ENCODE measurements at places on chromosomes 5 and 9.

DNA sequence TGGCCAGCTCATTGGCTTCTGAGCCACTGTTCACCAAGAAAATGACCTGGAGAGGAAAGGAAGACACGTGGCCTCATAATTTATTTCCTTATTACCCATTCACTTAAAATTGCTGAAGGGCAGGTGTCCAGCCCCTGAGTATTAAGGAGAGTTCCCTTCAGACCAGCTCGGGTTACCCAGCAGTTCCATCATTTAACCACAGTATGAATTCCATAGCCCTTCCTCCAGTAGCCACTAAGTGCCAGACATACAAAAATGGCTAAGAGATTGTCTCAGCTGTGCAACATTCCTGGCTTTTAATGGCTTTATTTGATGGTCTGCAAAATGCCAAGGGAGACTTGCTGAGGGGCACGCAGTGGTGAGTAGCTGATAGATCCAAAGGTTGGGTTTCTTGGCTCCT lies 12.5 kb downstream of the AGXT2 start:
- H3K4me3 ChIP-seq, result no peak overlapping the region
- no peak overlapping the region for H3K27ac ChIP-seq
- H3K36me3 ChIP-seq, result no peaks in the 10 kb centered on the region
- no peak for DNase-seq
- peaks cover 4% of the 10 kb centered on the region for H3K27me3 ChIP-seq
- no peaks in the 10 kb centered on the region for H3K4me1 ChIP-seq

DNA sequence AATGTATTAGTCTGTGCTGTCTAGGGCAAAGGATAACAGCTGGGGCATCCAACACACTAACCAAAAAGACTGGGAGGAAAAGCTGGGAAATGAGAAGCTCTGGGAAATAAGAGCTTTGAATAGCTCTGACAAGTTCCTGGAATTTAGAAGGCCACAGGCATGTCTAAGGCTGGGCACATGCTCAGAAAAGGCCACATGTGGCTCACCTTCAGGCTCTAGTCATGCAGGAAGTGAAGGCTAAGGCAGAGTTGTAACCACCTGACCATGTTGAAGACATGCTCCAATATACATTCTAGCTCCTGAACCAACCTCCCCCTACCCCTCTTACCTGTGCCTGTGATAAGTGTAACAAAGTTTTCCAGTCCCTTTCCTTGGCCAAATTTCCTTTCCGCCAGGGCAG lies 31.7 kb downstream of the CLTA start:
- H3K36me3 ChIP-seq, result peaks cover 79% of the 10 kb centered on the region
- H3K27ac ChIP-seq, result no peak overlapping the region
- H3K4me3 ChIP-seq, result no peak overlapping the region
- no peak for DNase-seq

- H3K4me3 ChIP-seq, result no peak overlapping the region
- no peak overlapping the region for H3K27ac ChIP-seq
- H3K27me3 ChIP-seq, result no peaks in the 10 kb centered on the region
- H3K4me1 ChIP-seq, result no peaks in the 10 kb centered on the region
- no peak for DNase-seq
- peaks cover 65% of the 10 kb centered on the region for H3K36me3 ChIP-seq
These were observed 15.3 kb upstream of the F2RL2 start for GRCh38 chr5:76638479-76638878.

- H3K4me3 ChIP-seq, result peak overlapping the region; percentile 64
- no peaks in the 10 kb centered on the region for H3K27me3 ChIP-seq
- no peak overlapping the region for H3K27ac ChIP-seq
- peak; percentile 54 for DNase-seq
- peaks cover 16% of the 10 kb centered on the region for H3K4me1 ChIP-seq
These were observed 1.3 kb downstream of the MOB3B start for GRCh38 chr9:27528076-27528885.

- H3K4me3 ChIP-seq, result no peak overlapping the region
- no peak for DNase-seq
- peaks cover 3% of the 10 kb centered on the region for H3K36me3 ChIP-seq
- no peaks in the 10 kb centered on the region for H3K27me3 ChIP-seq
These were observed 33.4 kb downstream of the ACER2 start for GRCh38 chr9:19442240-19442639.

DNA sequence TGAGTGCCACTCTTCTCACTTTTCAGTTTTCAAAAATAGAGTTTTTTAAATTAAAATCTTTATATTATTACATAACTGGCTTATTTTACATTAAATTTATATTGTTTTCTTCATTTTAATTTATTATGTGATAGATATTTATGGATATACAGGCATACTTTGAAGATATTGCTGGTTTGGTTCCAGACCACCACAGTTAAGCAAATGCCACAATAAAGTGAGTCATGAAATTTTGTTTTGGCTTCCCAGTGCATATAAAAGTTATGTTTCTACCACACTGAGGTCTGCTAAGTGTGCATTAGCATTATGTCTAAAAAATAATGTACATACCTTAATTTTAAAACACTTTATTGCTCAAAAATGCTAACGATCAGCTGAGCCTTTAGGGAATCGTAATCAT lies 47.4 kb downstream of the NDUFS4 start:
- H3K27me3 ChIP-seq, result no peaks in the 10 kb centered on the region
- H3K27ac ChIP-seq, result no peak overlapping the region
- no peaks in the 10 kb centered on the region for H3K4me1 ChIP-seq
- H3K36me3 ChIP-seq, result peaks cover 25% of the 10 kb centered on the region

DNA sequence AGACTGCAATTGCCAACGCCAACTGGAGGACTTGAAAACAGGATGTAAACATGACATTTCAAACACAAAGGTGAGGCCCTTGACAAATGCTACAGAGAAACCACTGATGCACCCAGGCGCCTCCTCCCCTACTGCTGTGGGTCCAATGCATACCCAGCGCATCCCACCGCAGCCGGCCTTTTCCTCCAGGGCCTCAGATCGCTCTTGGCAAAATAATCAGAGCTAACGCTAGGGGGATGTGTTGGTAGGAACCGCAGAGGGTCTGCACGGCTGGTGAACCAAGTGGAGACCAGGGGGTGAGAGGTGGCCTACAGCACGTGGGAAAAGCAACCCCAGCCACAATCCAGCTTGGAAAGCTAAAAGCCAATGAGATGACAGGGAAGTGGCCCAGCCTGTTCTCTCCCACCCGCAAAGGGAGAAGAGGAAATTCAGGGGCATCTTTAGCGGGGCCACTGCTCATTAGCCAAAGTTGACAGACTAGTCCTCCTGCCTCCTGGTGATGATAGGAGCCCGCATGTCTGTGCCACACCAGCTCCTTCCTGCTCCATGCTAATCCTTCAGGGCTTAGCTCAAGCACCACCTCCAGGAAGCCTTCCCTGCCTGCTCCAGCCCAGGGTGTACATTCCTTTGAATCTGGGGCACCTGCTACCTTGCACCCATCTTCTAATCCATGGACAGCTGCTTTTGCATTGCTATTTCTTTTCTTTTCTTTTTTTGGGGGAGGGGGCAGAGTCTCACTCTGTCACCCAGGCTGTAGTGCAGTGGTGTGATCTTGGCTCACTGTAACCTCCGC lies 5.9 kb downstream of the FAM163B start:
- no peak overlapping the region for H3K27ac ChIP-seq
- H3K27me3 ChIP-seq, result peaks cover 19% of the 10 kb centered on the region
- H3K4me3 ChIP-seq, result no peak overlapping the region
- H3K36me3 ChIP-seq, result no peaks in the 10 kb centered on the region
- DNase-seq, result no peak

- no peak for DNase-seq
- peaks cover 28% of the 10 kb centered on the region for H3K36me3 ChIP-seq
- no peak overlapping the region for H3K27ac ChIP-seq
These were observed 75.9 kb downstream of the KDM4C start for GRCh38 chr9:6833518-6834192.

GRCh38 chr9:114938687-114939575 lies 8.5 kb upstream of the TNFSF8 start:
- no peak overlapping the region for H3K4me3 ChIP-seq
- H3K27me3 ChIP-seq, result no peaks in the 10 kb centered on the region
- H3K4me1 ChIP-seq, result peaks cover 13% of the 10 kb centered on the region
- H3K36me3 ChIP-seq, result no peaks in the 10 kb centered on the region

DNA sequence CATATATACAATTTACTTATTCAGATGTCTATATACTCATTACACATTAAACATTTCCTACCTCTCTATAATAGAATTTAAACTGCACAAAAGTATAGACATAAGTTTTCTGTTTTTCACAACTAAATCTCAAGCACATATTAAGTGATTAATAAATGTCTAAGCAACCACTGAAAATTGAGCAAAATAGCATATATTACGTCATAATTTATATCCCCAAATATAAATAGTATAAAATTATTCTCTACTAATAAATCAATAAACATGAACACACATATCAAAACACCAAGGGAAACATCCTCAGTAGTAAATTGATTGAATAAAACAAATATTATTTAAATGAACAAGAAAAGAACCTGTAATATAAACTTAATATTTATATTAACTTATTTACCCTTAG lies 865.1 kb downstream of the CDH18 start:
- H3K4me1 ChIP-seq, result no peaks in the 10 kb centered on the region
- no peak overlapping the region for H3K27ac ChIP-seq
- no peak for DNase-seq

DNA sequence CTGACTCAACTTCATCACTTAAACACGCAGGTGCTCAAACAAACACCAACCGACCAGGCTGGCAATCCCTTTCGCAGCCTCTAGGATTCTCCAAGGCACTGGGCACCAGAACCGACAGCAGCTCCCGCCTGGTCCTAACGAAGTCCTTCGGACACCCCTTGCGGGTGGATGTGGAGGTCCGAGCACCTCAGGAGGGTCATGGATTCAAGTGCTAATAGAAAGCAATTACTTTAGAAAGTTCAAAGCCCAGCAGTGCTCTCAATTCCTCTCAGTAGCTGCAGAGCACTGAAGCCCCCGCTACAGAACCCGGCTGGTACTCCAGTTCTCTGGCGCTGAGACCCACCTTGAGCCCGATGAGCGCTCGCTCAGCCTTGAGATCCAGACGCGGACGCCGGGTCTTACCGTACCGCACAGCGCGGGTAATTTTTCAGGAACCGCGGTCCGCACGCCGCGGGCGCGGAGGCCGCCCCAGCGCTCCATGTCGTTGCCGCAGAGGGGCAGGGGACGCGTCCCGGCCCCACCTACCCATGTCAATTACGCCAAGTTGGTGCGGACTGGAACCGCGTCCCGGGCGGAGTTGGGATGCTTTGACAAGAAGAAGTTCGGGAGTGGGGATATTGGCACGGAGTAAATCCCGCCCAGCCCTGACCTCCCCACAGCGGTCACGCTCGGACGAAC lies 638 bp downstream of the MARCHF3 start:
- H3K27me3 ChIP-seq, result no peaks in the 10 kb centered on the region
- H3K36me3 ChIP-seq, result no peaks in the 10 kb centered on the region
- H3K4me1 ChIP-seq, result peaks cover 24% of the 10 kb centered on the region
- peak overlapping the region; percentile 93 for H3K4me3 ChIP-seq
- peak; percentile 48 for DNase-seq

- no peak for DNase-seq
- no peak overlapping the region for H3K4me3 ChIP-seq
- no peaks in the 10 kb centered on the region for H3K36me3 ChIP-seq
- H3K27ac ChIP-seq, result no peak overlapping the region
- no peaks in the 10 kb centered on the region for H3K4me1 ChIP-seq
These were observed 44.2 kb upstream of the NIPAL4 start for GRCh38 chr5:157415838-157416237.

GRCh38 chr5:37724395-37725125 lies 115.3 kb downstream of the GDNF start:
- no peak for DNase-seq
- H3K27ac ChIP-seq, result no peak overlapping the region
- H3K4me3 ChIP-seq, result no peak overlapping the region
- H3K36me3 ChIP-seq, result peaks cover 54% of the 10 kb centered on the region
- no peaks in the 10 kb centered on the region for H3K4me1 ChIP-seq

DNA sequence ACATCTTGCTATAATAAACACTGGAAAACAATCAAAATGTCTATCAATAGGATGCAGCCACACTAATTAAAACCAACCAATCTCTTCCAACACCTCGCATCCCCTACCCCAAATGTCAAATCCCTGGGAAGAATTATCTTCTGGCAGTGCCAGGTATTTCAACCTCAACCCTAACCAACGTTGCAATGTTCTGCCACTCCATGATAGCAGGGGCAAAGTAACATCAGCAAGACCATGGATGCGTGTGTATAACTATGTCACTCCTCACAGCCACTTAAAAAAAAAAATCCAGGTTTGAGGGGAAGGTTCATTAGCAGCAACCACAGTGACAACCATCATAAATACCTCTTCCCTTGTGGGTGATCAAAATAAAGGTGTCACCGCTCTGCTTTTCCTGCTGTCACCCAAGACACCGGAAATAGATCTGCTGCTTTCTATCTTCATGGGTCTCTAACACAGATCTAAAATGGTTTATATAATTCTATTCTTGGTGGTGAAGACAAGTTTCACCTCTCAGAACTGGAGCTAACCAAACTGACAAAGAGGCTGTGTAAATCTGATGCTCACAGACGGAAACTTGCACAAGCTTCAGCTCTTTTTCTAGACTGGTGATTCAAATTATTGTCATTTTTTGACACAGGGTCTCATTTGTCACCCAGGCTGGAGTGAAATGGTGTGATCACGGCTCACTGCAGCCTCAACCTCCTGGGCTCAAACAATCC lies 9.9 kb downstream of the HSPA9 start:
- no peak for DNase-seq
- no peaks in the 10 kb centered on the region for H3K27me3 ChIP-seq
- H3K4me3 ChIP-seq, result no peak overlapping the region
- H3K27ac ChIP-seq, result peak overlapping the region; percentile 31
- peaks cover 93% of the 10 kb centered on the region for H3K36me3 ChIP-seq
- H3K4me1 ChIP-seq, result peaks cover 27% of the 10 kb centered on the region

DNA sequence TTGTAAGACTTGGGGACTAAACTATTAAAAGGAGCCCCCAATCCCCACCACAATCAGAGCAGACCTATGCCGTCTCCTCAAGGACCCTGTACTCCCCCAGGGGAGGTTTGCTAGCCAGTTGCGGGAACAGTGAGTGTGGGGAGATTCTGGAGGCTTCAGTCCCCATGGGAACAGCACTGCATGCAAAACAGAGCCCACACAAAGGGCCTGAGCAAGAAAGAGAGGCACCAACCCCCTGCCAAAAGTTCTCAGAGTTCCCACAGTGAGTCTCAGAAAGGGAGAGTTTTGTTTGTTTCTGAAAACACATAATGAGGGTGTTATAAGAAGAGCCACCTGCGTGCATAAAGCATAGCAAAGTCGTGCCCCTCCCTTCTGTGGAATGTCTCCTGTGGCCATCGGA lies 56.6 kb downstream of the CFAP90 start:
- H3K27me3 ChIP-seq, result peaks cover 2% of the 10 kb centered on the region
- no peak overlapping the region for H3K4me3 ChIP-seq
- no peaks in the 10 kb centered on the region for H3K4me1 ChIP-seq
- no peak for DNase-seq

GRCh38 chr9:81848472-81848871 lies 79.8 kb upstream of the SPATA31D4 start:
- H3K4me3 ChIP-seq, result no peak overlapping the region
- DNase-seq, result no peak
- H3K4me1 ChIP-seq, result no peaks in the 10 kb centered on the region
- no peaks in the 10 kb centered on the region for H3K27me3 ChIP-seq

GRCh38 chr9:133528001-133528875 lies 3.5 kb upstream of the MYMK start:
- no peaks in the 10 kb centered on the region for H3K27me3 ChIP-seq
- H3K4me3 ChIP-seq, result no peak overlapping the region
- no peaks in the 10 kb centered on the region for H3K36me3 ChIP-seq
- no peak overlapping the region for H3K27ac ChIP-seq
- peaks cover 18% of the 10 kb centered on the region for H3K4me1 ChIP-seq

GRCh38 chr5:91140657-91141056 lies 242.5 kb downstream of the ARRDC3 start:
- DNase-seq, result no peak
- H3K27me3 ChIP-seq, result no peaks in the 10 kb centered on the region
- H3K4me1 ChIP-seq, result no peaks in the 10 kb centered on the region
- no peaks in the 10 kb centered on the region for H3K36me3 ChIP-seq
- H3K4me3 ChIP-seq, result no peak overlapping the region
- no peak overlapping the region for H3K27ac ChIP-seq

Measured in CD4-positive, alpha-beta T cell (primary cell).